ENCODE measurements at places on chromosomes 3 and 15. TPM values are rescaled to one million over a fixed set of nuclear protein-coding genes. Genes with fewer than 3 reads are reported as not detected.
A peak's percentile ranks its signal among the peaks of the same experiment; 100 is the strongest.

DNA sequence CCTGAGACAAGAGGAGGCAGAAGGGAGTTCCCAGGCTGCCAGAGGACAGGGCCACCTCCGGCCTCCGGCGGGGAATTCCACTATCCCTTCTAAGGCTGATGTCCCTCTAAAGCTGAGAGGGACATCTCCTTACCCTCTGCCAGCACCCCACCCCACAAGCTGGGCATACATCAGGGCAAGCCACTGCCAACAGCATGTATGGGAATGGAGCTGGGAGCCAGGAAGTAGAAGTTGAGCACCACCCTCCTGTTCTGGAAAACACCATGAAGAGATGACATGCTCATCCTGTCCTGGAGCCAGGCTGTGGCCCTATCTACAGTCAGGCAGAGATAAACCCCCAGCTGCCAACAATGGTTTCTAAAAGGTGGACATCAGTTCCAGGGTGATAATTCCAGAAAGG, 7.1 kb downstream of the PLCD1 start:
- H3K27ac ChIP-seq: no peak overlapping the region
- H3K4me1 ChIP-seq: peaks cover 22% of the 10 kb centered on the region
- peaks cover 1% of the 10 kb centered on the region for H3K27me3 ChIP-seq
- no peak for DNase-seq

- DNase-seq: no peak
- H3K4me3 ChIP-seq: no peak overlapping the region
- no peak overlapping the region for H3K27ac ChIP-seq
- peaks cover 8% of the 10 kb centered on the region for H3K4me1 ChIP-seq
- no peaks in the 10 kb centered on the region for H3K36me3 ChIP-seq
Observed at GRCh38 chr15:57752840-57753239, 46.3 kb downstream of the POLR2M start.

DNA sequence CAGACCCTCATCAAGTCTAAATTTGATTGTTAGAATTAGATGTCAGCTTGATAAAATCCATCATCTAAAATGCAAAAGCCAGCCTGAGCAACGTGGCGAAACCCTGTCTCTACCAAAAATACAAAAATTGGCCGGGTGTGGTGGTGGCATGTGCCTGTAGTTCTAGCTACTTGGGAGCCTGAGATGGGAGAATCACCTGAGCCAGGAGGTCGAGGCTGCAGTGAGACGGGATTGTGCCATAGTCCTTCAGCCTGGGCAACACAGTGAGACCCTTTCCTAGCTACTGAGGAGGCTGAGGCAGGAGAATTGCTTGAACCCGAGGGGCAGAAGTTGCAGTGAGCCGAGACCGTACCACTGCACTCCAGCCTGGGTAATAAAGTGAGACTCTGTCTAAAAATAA, 69.5 kb downstream of the MYO1E start:
- H3K4me1 ChIP-seq: no peaks in the 10 kb centered on the region
- H3K27me3 ChIP-seq: no peaks in the 10 kb centered on the region
- no peak for DNase-seq
- no peak overlapping the region for H3K4me3 ChIP-seq

GRCh38 chr3:39126532-39127071, 19.1 kb downstream of the TTC21A start:
- peak; percentile 37 for DNase-seq
- H3K4me3 ChIP-seq: no peak overlapping the region
- H3K27ac ChIP-seq: no peak overlapping the region

Gene SH3GL3
- 1.4 TPM for total RNA-seq

Gene CIDEC
- total RNA-seq: not detected

DNA sequence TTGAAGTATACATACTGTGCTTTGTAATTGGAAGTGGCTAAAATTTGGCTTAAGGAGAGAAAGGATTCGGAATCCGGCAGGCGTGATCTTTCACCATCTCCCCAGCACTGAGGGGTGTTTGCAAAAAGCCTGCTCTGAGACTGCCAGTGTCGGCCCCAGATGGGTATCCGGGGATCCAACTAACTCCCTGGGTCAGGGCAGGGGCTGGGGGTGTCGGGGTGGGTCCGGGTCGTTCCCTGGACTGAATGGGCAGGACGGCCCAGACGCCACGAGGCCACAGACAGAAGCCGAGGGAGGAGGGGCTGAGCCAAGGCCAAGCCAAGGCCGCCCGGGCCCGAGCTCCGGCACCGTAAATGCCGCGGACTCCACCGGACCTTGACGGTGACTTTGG, 349 bp downstream of the PPIB start:
- H3K27me3 ChIP-seq: no peaks in the 10 kb centered on the region
- H3K36me3 ChIP-seq: peaks cover 20% of the 10 kb centered on the region
- H3K27ac ChIP-seq: peak overlapping the region; percentile 40
- H3K4me3 ChIP-seq: peak overlapping the region; percentile 91
- H3K4me1 ChIP-seq: peaks cover 45% of the 10 kb centered on the region
- DNase-seq: no peak

GRCh38 chr3:56868706-56869105, 67.0 kb upstream of the ARHGEF3 start:
- no peaks in the 10 kb centered on the region for H3K36me3 ChIP-seq
- H3K4me3 ChIP-seq: no peak overlapping the region
- no peak for DNase-seq
- H3K27me3 ChIP-seq: no peaks in the 10 kb centered on the region

DNA sequence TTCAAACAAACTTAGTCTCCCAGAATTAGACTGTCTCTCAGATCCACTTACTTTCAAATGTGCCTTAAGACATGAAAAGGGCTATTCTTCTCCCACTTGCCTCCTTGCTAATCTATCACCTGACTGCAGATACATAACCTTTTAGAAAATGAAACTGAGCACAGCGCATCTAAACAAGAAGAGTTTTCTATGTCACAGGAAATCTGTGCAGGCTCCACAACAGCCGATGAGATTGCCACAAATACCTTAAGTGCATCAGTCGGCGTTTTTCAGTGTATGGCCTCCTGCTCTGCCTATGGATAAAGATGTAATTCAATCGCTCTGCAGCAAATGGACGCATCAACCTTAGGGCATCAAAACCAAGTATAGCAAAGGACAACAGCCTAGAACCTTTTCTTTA, 544.2 kb downstream of the FOXP1 start:
- DNase-seq: no peak
- no peaks in the 10 kb centered on the region for H3K27me3 ChIP-seq
- H3K36me3 ChIP-seq: peaks cover 10% of the 10 kb centered on the region
- no peak overlapping the region for H3K4me3 ChIP-seq

Gene DISP2
- total RNA-seq: 2.0 TPM

Gene GP9
- not detected for total RNA-seq

Gene ITIH3
- not detected for total RNA-seq

Gene NANOGP8
- total RNA-seq: 0.34 TPM

Gene CKMT1B
- total RNA-seq: 1.9 TPM

DNA sequence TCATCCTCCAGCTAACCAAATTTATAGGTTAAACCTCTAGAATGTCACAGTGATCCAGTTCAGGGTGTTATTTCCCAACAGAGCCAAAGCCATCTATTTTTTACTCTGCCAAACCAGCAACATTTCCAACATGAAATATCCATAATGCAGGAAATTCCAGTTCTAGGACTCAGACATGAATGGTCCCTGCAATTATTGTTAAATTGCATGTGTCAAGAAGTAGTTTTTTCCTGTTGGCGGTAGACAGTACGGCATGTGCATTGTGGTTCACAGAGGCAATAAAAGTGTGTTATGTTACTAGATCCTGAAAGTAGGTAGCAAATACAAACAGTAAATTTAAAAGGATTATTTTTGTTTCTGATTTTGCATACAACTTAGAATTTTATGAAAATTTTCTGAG, 215.7 kb upstream of the THBS1 start:
- H3K27ac ChIP-seq: no peak overlapping the region
- H3K4me1 ChIP-seq: no peaks in the 10 kb centered on the region
- H3K36me3 ChIP-seq: peaks cover 7% of the 10 kb centered on the region

- H3K4me3 ChIP-seq: no peak overlapping the region
- H3K36me3 ChIP-seq: no peaks in the 10 kb centered on the region
- no peaks in the 10 kb centered on the region for H3K27me3 ChIP-seq
- DNase-seq: no peak
- no peak overlapping the region for H3K27ac ChIP-seq
Observed at GRCh38 chr15:57516327-57517029, 75.2 kb upstream of the MYZAP start.

Gene PAQR9
- 1.9 TPM for total RNA-seq

- DNase-seq: no peak
- peaks cover 29% of the 10 kb centered on the region for H3K4me1 ChIP-seq
- no peaks in the 10 kb centered on the region for H3K27me3 ChIP-seq
- no peak overlapping the region for H3K4me3 ChIP-seq
- H3K27ac ChIP-seq: no peak overlapping the region
Observed at GRCh38 chr3:25503898-25504301, 75.8 kb downstream of the RARB start.

Gene ANKRD34C
- total RNA-seq: not detected

- H3K4me1 ChIP-seq: no peaks in the 10 kb centered on the region
- peaks cover 27% of the 10 kb centered on the region for H3K36me3 ChIP-seq
- H3K27ac ChIP-seq: peak overlapping the region; percentile 31
- H3K27me3 ChIP-seq: no peaks in the 10 kb centered on the region
- no peak overlapping the region for H3K4me3 ChIP-seq
Observed at GRCh38 chr3:67389176-67389575, 265.2 kb downstream of the SUCLG2 start.

DNA sequence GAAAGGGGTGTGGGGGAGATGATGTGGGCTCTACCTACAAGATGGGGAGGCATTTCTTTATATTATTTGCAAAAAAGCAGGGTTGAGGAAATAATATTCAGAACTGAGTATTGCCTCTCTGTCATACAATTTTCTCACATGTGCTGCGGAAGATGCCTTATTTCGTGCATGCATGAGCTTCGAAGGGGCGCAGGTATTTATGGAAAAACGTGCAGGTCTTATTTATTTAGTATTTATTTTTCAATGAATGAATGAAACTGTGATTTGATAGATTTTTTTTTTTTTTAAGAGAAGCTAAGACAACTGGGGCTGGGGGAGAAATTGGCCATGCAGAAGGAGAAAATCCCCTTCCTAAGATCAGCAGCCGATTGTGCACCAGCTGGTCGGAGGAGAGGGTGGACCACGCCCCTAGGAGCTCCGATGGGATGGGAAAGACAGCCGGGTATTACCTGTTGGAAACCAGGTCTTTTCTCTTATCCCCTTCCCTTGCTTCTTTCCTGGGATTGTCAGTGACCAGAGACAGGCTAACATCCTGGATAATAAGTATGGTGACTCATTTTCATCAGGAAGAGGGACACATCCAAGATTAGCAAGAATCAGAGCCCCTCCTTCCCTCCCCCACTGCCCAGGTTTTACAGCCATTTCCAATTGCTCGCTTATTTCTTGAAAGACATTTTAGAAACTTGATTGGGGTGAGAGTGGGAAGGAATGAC, 875 bp downstream of the GAP43 start:
- no peak for DNase-seq
- H3K36me3 ChIP-seq: no peaks in the 10 kb centered on the region
- peaks cover 28% of the 10 kb centered on the region for H3K27me3 ChIP-seq
- peak overlapping the region; percentile 92 for H3K4me3 ChIP-seq

DNA sequence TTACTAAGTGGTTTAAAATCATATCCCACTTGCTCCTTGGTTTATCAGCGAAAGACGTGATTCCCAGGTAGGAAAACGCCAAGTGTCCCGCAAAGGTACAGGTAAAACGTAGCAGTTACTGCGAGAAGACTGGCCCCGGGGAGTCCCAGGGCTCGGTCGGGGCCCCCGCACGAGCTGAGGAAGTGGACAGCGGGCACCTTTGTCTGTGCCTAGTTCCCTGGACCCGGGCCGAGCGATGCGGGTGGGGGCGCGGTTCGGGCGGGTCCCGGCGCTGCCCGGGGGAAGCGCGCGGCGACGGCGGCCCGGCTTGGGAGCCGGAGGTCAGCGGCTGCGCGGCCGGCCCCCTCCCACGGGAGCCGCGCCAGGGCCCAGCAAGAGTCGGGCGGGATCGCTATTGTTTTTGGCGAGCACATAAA, 864 bp upstream of the NEO1 start:
- no peaks in the 10 kb centered on the region for H3K36me3 ChIP-seq
- H3K27me3 ChIP-seq: no peaks in the 10 kb centered on the region
- peak overlapping the region; percentile 90 for H3K4me3 ChIP-seq

Gene TF
- total RNA-seq: 0.98 TPM

GRCh38 chr15:81002009-81002330, 1.2 kb downstream of the TLNRD1 start:
- peaks cover 34% of the 10 kb centered on the region for H3K4me1 ChIP-seq
- H3K27me3 ChIP-seq: no peaks in the 10 kb centered on the region
- no peak overlapping the region for H3K27ac ChIP-seq
- H3K4me3 ChIP-seq: peak overlapping the region; percentile 78

Gene POC1A
- total RNA-seq: 30.1 TPM

DNA sequence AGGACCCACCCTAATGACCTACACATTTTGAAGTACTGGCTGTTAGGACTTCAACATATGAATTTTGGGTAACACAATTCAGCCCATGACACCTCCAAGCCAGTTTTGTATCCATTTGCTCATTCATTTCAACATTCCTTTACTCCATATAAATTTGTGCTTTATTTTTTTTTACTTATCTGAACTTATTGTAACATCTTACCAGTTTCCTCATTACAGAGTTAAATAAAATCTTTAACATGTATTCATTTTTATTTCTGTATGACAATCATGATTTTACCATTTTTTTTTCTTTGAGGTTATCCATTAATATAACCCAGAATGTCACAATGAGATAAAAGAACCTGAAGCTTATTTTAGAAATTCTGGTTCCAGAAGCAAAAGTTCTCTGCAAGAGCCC, 48.0 kb upstream of the ATP1B3 start:
- no peaks in the 10 kb centered on the region for H3K4me1 ChIP-seq
- H3K27me3 ChIP-seq: no peaks in the 10 kb centered on the region
- H3K36me3 ChIP-seq: no peaks in the 10 kb centered on the region
- no peak overlapping the region for H3K27ac ChIP-seq
- no peak for DNase-seq

DNA sequence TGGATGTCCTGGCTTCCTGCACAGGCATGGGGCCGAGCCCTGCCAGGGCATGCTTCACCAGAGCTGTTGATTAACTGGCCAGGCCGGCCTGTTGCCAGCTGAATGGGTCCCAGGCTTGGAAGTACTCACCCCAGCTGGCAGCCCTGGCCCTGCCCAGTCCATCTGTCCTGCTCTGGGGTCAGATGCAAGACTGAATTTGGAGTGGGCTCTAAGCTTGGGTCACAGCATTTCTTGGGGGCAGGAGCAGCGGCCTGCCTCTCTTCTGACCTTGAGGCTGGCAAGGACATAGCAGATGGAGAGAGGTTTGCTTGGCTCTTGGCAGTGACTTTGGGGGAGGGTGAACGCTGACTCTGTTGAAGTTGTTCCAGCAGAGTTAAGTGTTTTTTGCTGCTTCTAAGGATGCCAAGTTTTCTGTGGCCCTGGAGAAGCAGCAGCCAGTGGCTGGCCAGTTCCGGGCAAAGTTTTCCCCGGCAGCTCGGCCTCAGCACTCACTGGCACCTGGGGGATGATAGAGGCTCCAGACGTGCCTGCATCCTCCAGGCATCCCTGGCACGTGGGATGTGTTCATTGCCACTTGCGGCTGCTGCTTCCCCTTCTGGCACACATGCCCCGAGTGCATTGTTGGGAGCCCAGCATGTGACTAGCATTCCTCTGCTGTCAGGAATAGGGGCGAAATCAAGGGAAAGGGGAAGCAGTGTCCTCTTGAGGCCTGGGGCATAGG, 22.9 kb downstream of the PDIA5 start:
- H3K4me1 ChIP-seq: peaks cover 64% of the 10 kb centered on the region
- no peak overlapping the region for H3K4me3 ChIP-seq
- no peak for DNase-seq

Gene PLSCR5
- not detected for total RNA-seq

GRCh38 chr15:45114076-45114750, at the start of the genes DUOX2 and DUOXA2:
DUOX2 (minus strand) TSS chr15:45114172; CDS start chr15:45113411, 761 bp downstream.
DUOXA2 (plus strand) TSS chr15:45114326; CDS start chr15:45114606, 280 bp downstream.
- no peak within 1 kb of the TSS for H3K27ac ChIP-seq
- peaks cover 79% of the 10 kb centered on the region for H3K27me3 ChIP-seq
- H3K36me3 ChIP-seq: no peaks in the 10 kb centered on the region
- no peak within 1 kb of the TSS for H3K4me3 ChIP-seq
- no peak for DNase-seq

Gene GDPGP1
- 7.0 TPM for total RNA-seq
